Sciatic nerve (tissue), 2 donors: ENCODE measurements at places on chromosomes 16 and 17.
A peak's percentile ranks its signal among the peaks of the same experiment; 100 is the strongest.

DNA sequence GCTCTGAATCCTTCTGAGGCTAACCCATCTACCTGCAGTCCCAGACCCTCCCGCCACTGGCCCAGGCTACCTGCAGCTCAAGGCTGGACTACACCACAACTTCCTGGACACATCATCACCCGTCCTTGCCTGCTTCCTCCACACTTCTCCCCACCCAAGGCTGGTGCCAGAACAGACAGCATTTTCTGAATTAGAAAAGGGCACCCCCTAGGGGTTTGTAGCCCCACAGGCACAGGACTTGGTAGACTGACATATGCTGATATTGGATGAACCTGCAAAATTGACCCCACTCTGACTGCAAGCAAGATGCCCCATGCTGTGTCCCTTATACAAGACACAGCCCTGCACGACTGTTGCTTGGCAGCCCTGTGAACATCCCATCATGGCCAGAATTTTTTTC, 271.5 kb upstream of the C16orf82 start:
- no peak for DNase-seq

DNA sequence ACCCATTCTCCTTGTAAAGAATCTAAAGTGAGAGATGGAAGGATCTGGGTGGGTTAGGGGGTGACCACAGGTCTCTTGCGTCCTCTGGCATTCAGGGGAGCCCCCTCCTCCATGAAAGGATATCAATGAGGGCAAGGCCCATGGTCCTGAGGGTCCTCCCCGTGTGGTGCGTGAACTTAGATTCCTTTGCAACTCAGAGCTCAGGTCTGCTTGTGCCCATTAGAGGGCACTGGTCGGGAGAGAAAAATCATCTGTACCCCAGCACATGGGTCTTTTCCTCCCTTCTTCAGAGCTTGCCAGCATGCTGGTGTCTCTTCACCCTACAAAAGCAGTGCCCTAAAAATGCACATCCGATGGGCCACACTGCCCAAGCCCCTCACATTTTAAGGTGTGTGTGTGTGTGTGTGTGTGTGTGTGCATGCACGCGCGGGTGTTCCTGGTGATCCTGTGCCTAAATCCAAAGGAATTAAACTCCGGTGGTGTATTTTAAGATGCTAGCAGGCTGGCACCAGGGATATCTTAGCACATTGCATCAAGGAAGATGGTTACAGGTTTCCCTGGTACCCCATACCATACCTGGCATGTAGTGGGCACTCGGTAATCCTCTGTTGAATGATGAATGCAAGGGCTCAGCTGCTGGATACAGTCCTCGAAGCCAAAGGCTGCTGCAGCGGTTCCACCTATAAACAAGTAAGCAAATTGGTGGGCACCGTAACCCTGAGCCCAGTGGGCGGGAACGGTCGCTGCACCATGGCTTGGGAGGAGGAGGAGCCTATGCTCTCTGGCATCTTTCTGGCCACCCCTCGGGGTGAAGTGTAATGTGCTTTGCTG, 4.7 kb downstream of the C1QTNF1 start:
- peak; percentile 54 for DNase-seq

GRCh38 chr17:2453325-2453724, 52.5 kb upstream of the MNT start:
- no peak for DNase-seq

GRCh38 chr17:35774499-35774898, 13.8 kb downstream of the C17orf50 start:
- DNase-seq = no peak

GRCh38 chr17:30369995-30370394, 8.7 kb upstream of the CPD start:
- no peak for DNase-seq

DNA sequence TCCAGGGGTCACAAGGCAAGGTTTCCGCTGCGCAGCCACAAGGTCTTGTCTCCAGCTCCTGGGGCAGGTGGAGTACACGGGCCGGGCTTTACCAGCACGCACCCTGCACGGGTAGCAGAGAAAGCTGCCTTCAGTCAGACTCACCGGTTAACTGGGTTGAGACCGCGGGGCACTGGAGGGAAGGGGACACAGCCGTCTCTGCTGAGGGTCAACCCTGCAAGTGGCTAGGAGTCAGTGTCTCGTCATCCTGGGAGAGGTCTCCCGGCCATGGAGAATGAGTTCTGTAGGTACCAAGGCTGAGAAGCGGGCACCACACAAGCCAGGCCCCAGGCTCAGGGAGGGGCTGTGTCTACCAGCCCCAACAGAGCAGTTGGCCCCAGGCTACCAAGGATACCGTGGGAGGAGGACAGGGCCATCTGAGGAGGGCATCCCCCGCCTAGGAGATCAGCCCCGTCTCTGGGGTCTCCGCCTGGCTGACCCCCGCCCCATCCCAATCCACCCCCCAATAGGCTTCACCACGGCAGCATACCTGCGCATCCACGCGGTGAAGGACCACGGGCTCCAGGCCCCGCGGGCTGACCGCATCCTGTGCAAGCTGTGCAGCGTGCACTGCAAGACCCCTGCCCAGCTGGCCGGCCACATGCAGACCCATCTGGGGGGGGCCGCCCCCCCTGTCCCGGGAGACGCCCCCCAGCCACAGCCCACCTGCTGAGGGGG, 2.8 kb upstream of the PRRT2 start:
- DNase-seq = peak; percentile 69

GRCh38 chr16:50627419-50627818, 53.7 kb downstream of the SNX20 start:
- DNase-seq = peak; percentile 79

GRCh38 chr16:74936902-74937560, 47.9 kb downstream of the WDR59 start:
- DNase-seq = no peak

GRCh38 chr17:50181144-50181543, 15.3 kb downstream of the SGCA start:
- DNase-seq = no peak

DNA sequence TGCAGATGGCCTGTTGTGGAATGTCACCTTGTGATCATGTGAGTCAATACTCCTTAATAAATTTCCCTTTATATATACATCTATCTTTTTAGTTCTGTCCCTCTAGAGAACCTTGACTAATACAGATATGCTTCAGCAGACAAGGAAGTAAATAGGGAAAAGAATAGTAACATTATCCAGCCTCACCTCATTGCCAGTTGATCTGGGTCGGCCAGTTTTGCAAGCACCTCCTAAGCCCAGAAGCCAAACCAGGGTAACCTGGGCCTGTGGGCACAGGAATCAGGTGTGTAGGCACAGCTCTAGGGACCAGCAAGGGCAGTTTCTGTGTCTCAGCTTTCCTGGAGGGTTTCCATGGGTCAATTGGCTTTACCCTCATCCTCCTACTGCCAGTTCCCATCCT, 11.9 kb upstream of the CCL17 start:
- DNase-seq = no peak

GRCh38 chr17:58263773-58264172, 17.0 kb downstream of the MPO start:
- no peak for DNase-seq

DNA sequence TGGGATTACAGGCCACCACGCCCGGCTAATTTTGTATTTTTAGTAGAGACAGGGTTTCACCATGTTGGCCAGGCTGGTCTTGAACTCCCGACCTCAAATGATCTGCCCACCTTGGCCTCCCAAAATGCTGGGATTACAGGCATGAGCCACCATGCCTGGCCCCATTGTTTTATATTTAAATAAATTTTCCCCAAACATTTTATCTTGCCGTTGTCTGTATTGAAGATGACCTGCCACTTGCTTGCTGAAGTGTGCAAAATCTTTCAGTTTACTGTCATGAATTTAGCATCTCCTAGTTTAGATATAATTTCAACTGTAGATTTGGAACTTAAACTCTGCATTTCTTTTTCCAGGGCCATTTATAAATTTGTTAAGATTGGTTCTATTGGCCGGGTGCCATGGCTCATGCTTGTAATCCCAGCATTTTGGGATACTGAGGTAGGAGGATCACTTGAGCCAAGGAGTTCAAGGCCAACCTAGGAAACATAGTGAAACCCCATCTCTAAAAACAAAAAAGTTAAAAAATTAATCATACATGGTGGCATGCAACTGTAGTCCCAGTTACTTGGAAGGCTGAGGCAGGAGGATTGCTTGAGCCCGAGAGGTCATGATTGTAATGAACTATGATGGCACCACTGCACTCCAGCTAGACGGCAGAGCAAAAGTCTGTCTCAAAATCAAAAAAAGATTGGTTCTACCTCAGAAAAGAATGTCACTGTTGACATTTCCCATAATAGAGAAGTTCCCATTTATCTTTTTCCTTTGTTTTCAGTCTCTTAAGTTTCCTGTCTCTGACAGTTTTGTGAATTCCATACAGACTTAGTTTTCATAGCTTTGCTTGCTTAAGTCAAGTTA, 84.4 kb downstream of the VMP1 start:
- DNase-seq = no peak

DNA sequence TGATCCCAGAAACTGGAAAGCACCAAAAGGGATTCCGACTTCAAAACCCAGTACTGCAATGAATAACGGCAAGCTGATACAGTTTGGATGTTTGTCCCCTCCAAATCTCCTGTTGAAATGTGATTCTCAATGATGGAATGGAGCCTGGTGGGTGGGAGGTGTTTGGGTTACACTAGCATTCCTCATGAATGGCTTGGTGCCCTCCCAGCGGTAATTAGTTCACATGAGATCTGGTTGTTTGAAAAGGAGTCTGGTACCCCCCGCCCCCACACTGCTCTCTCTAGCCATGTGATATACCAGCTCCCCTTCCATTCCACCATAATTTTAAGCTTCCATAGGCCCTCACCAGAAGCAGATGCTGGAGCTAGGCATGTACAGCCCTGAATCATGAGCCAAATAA, 40.1 kb downstream of the RANBP10 start:
- DNase-seq = no peak

DNA sequence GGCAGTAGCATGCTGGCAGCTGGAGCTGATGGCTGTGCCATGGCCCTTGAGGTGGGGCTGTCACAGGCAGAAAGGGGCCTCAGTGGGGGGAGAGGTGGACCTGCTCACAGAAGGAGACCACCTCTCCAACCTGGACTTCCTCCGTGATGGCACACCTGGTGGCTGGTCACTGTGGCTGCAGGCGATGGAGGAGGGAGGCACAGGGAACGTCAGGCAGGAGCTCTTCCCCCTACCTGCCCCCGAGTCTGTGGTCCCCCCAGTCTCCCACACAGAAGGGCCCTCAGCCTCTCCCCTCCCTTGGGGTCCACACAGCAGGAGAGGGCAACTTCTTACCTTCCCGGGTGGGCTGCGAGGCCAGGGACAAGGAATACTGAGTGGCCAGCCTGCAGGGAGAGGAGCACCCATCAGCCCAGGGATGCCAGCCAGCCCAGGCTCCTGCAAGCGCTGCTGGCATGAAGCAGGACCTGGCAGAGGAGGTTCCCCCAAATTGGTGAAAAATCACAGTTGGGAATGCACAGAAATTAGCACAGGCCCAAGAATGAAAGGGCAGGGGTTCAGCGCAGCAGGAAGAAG, 96.5 kb downstream of the GOSR1 start:
- DNase-seq = no peak

- DNase-seq = no peak
Observed at GRCh38 chr16:69404275-69404805, 18.5 kb upstream of the TERF2 start.

DNA sequence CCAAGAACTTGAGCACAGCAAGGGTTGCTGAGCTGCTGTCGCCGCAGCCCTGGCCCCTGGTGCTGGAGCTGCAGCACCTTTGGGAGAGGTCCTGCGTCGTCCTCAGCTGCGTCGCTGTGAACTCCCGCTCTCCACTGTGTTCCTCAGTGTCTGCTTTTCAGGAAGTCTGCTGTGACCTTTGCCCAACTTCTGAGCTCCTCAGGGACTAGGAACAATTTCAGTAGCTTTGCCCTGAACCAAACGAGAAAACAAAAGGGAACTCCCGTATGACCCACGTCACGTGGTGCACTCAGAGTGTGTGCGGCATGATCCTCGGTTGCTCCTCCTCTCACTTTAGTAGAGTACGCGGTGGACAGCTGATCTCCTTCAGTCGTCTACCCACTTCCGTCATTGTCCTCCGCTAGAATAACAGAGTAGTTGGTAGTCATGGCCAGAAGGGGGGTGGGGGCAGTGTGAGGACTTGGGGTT, 44.2 kb downstream of the WDR45B start:
- DNase-seq = peak; percentile 77

DNA sequence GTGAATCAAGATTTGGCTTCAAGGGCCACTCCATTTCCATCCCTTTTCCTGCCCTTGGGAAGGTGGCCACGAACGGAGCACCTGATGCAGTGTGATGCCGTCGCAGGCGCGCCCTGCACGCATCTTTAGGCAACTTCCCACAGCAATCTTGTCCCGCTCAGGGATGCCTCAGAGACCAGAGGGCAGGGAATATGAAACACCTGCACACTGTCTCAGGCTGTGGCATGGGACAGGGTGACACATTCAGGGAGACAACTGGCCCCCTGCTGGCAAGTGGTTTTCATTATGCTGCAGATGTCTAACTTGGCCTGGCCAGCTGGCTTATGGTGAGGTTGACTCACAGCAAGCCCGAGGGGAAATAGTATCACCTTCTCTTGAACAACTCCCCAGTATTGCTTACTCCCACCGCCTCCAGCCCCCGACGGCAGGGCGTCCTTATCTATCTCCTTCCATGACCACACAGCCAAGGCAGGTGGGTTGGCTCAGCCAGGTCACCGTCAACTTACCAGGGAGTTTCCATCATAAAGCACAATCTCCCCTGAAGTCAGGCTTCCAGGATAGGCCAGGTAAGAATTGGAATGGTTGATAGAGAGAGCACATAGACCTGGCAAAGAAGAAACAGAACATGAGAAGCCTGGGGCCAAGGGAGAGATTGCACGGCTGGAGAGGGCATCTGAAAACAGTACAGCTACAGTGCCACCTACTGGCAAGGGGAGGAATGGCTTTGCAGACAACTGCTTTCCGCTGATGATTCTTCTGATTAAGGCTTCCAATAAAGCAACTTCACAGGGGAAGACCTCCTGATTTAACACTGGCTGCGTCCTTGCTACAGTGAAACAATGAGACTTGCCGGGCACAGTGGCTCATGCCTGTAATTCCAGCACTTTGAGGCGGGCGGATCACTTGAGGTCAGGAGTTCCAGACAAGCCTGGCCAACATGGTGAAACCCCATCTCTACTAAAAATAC, 21.1 kb downstream of the WIPI1 start:
- DNase-seq = peak; percentile 87

DNA sequence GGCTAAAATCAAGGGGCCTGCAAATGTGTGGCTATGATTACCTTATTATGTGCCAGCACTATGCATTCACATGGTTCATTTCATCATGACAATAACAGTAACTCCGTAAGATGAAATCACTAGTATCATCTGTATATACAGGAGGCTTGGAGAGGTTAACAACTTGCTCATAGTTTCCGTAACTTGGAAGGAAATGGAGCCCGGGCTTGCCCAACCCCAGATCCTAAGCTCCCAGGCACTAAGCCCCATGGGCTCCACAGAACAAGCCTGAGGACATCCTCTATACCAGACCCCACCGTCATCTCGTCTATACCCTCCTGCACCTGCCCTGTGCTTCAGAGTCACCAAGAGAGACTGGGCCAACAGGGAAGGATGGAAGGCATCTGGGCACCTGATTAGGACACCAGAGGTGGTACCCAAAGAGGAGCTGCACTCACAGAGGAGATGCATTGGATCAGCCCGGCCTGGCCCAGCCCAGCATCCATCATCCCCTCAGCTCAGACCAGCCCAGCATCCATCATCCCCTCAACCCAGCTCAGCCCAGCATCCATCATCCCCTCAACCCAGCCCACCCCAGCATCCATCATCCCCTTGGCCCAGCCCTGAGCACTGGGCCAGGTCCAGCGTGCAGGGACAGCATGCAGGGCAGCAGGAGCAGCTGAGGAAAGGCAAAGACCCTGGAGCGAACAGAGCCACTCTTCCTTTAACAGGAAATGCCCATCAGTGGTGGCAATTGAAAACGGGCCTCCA, 28.5 kb downstream of the NSMCE1 start:
- DNase-seq = peak; percentile 33

- DNase-seq = no peak
Observed at GRCh38 chr16:73916829-73917594, 379.6 kb upstream of the PSMD7 start.
